Sigmoid colon (tissue), 7 donors: ENCODE measurements at places on chromosomes 6 and 20.

DNA sequence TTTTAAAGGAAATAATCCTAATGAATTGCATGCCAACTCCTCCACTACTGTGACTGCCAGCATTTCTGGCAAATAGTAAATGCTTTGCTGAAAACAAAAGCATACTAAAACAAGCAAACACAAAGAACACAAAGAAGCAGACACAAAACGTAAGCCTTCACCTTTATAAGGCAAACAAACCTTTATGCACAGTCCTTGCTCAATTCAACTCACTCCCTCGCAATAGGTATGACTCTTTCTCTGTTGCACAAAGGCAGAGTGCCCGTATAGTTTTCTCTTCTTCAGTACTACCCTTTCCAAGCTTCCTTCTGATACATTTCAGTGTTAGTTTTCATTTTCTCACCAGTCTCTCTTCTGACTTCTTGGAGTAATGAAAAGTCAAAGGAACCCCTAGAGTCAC lies 63.9 kb downstream of the PDE10A start:
- DNase-seq = no peak

DNA sequence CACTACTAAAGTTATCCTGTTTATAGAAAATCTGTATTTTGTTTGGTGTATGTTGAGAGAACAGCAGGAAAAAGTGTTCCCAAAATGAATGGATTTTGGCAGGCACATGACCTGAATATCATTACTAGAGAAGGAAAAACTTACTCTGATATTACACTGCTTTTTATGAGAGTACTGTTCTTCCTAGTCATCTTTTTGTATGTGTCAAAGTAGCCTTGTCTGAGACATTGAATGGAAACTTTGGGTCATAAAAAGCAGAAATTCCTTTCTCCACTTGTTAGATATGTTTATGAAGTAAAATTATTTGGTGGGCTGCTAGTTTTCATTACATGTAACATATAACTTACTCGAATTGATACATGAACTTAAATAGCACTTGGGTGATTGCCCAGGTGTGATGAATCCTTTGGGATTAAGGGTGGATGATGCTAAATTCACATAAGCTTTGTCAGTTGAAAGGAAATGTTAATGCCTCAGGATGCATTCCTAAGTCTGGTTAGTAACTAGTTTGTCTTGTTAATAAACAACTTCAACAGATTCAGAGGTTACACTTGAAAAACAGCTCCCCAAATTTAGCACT lies 206.7 kb downstream of the CENPW start:
- no peak for DNase-seq

DNA sequence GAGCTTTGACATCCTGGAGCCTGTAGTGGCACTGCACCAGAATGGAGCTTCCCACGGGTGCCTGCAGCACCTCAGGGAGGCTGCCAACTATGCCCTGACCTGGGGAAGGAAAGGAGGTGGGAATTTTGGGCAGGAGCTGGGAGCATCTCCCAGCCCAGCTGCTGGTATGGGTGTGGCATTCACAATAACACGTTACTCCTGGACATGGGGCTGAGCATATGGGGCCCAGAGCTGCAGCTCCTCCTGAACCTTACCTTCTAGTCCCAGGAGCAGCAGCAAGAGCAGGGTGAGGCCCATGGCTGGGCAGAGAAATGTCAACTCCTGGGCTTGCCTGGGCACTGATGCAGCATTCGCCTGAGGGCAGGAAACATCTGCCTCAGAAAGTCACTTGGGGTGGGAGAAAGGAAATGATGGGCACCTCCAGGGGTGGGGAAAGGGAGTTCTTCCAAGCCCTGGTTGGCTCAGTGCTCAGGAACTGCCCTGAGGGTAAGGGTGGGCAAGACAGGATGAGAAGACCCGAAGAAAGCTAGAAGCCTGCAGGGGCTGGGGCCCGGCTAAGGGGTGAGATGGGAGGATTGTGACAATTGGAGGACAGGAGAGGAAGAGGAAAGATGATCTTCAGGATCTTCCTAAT lies at the start of gene TREML1:
TSS of gene TREML1 (minus strand) at position 356 of the 634 bp plus-strand sequence. CDS start at position 297, 59 bp downstream.
- no peak for DNase-seq

DNA sequence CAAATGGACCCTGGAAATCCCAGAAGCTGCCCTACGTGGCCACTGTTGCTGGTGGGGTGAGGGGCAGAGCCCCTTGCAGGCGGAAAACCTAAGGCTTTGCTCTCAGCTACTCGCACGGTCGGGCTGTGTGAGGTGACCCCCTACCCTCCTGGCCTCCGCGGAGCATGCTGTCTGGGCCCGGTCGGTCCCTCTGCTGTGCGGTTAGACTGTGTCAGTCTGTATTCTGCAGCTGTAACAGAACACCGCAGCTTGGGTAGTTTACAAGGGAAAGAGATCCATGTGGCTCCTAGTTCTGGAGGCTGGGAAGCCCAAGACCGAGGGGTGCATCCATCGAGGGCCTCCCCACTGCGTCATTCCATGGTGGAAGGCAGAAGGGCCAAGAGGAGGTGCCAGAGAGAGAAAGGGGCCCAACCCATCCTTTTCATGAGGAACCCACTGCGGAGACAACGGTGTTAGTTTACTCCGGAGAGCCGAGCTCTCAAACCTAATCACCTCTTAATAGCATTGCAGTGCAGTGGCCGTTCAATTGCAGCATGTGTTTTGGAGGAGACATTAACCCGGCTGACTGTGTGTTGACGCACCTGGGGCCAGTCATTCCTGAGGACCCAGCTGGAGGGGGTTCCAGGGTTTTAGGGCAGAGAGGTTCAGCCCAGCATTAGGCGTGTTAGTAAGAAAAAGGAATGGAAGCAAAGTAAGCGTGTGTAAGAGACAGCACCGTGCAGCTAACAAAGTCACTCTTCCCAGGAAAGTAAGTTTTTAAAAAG lies 18.3 kb downstream of the COL9A3 start:
- DNase-seq = no peak

DNA sequence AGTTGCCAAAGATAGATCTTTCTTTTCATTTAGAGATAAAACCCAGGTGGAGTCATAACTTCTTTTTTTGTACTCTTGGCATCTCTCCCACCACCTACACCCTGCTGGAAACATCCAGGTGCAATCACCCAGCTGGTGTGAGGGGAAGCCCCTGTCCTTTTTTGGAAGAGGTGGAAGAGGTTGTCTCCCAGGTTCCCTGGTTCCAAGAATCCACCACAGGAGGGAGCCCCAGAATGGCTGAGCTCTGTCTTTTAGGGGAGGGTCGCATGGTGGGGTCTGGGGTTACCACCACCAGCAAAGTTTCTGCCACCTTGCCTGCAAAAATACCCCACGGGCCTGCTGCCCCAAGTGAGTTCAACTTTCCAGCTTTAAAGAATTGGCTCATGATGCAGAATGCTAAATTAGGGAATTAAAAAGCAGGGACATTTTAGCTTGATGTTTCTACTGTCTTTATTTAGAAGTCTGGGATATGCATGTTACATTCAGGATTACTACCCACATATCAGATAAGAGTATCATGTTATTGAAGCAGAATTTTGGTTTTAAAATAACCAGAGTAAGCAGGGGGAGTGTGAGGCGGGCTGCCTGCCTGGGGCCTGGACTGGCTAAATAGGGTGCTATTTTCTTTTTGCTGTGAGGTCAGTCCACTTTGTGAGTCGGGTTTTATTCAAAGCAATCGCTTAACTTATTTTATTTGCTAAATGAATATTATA lies 11.0 kb downstream of the SMOC2 start:
- no peak for DNase-seq

- DNase-seq = no peak
These were observed 42.0 kb upstream of the BPIFA2 start for GRCh38 chr20:33125983-33126382.

GRCh38 chr20:33291830-33292355 lies 8.9 kb downstream of the BPIFB1 start:
- DNase-seq = no peak

- DNase-seq = no peak
These were observed 37.2 kb downstream of the HM13 start for GRCh38 chr20:31551163-31552081.

GRCh38 chr6:56144538-56145324 lies 102.6 kb downstream of the COL21A1 start:
- DNase-seq = no peak

DNA sequence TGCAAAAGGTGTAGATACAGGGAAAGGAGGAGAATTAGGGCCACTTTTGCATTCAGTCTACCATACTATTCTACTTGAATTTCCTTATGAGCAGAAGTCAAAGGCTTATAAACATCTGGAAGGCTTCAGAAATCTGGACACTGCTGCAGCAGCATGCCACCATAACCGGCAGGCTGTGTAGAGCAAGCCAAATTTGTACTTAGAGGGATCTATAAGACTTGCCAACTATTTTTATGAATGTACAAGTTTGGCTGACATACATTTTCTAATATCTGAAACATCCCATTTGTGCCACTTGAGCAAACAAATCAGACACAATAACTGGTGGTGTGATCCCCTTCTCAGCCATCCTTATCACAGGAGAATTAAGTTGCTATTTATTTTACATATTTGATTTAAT lies 14.0 kb upstream of the PLCB1 start:
- DNase-seq = no peak

GRCh38 chr6:7445101-7445500 lies 55.5 kb downstream of the RIOK1 start:
- no peak for DNase-seq

- DNase-seq = no peak
These were observed 125.9 kb downstream of the TRMT11 start for GRCh38 chr6:126112171-126112632.

GRCh38 chr6:50270415-50270814 lies 220.7 kb upstream of the DEFB112 start:
- no peak for DNase-seq

- no peak for DNase-seq
These were observed 63.4 kb downstream of the CNBD2 start for GRCh38 chr20:36031806-36032205.

DNA sequence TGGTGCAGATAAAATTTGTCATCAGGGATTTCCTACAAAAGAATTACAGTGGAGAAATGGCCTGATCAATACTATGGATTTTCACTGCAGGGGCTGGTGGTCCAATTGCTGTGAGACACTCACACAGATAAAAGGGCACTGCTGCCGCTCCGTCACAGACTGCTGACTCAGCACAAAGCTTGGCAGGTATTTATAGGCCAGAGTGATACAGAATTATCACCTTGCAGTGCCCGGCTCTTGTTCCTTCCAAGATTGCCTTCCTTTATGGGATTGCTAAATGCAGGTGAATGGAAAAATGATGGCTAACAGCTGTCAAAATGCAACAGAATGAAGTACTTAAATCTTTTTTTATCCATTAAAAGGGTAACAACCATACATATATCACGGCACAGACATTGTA lies 247.8 kb upstream of the ZFP64 start:
- no peak for DNase-seq

- DNase-seq = no peak
These were observed 12.2 kb upstream of the ZBTB46 start for GRCh38 chr20:63843222-63843621.

- DNase-seq = no peak
These were observed 191.7 kb upstream of the HSF2 start for GRCh38 chr6:122207794-122208193.

DNA sequence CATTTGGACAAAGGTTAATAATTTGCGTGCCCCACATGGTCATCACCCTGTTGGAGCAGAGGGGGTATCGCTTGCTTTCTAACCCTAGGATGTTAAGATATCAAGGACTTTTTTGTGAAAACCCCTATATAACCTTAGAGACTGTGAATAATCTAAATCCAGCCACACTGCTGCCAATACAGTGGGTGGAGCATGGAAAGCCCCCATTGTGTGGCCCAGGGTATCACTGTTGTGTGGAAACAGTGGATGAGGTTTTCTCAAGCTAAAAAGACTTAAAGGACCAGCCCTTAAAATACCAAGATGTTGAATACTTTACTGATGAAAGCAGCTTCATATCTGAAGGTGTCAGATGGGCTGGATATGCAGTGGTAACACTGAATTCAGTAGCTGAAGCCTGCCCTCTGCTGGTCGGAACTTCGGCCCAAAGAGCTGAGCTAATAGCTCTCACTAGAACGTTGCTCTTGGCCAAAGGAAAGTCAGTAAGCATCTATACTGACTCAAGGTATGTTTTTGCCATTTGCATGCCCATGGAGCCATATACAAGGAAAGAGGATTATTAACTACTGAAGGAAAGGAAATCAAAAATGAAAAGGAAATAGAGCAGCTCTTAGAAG lies 695.2 kb downstream of the PHF3 start:
- peak; percentile 70 for DNase-seq

DNA sequence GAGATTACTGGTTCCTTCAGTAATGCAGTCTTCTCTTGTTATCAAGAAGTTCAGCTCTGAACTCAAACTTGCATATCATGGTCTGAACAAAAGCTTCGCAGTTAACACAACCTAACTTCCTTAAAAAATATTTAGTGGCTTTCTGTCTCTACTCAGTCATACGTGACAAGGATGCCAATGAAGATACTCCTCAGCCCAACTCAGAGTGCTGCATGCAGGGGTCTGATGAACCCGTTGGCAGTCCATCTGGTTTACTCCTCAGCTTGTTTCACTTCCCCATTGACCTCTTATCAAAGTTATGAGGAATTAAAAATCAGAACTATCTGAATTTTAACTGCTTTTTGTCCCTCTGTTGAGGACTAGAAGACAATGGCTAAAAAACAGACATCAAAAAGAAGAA lies 56.6 kb upstream of the RIN2 start:
- DNase-seq = no peak

DNA sequence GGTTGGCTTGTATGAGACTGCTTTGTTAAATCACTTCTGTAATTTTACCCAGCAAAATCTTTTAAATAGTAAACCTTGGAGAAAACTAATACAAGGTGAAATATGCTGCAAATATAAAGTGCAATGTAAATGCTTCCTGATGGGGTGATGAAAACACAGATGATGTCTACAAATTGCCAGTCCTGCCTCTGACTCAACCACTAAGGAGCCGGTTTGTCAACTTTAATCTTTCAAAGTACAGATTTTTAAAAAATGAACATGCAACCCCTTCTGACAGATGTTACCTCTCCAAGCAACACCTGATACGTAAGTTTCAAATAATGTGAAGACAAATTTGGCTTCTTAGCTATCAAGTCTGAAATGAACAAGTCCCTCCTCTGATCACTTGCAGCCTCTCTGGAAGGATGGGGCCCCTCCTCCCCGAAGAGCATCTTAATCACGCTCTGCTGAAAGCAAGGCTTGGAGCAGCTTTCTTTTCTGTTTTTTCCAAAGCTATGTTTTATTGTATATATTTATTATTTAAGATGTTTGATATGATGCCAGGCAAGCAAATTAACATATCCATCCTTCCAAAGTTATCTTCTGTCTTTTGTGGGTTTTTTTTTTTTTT lies 196.0 kb downstream of the MYLK4 start:
- no peak for DNase-seq

DNA sequence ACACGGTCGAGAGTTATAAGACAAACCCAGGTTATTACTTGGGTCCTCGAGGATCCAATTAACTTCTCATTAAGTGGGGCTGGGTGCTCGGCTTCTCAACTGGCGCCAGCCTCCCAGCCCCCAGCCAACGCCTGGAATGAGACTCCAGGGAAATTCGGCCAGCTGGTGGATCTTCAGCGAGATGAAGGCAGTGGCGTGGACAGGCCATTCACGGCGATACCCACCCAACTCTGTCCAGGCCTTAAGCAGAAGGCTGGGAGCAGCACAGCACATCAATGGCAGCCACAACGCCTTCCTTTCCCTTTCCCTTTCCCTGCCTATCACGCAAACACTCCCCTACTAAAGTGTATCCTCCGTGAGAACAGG lies 868 bp downstream of the METTL24 start:
- DNase-seq = peak; percentile 69

GRCh38 chr6:148736774-148737412 lies 9.9 kb upstream of the UST start:
- DNase-seq = no peak
